A375 (cell line): ENCODE measurements at places on chromosomes 5 and 9. TPM values are rescaled to one million over a fixed set of nuclear protein-coding genes. Genes with fewer than 3 reads are reported as not detected.

TMEM171 gene
- total RNA-seq, result 3.5 and 3.7 TPM in 2 replicates

PLAC8L1 gene
- total RNA-seq, result 0.19 and 0.34 TPM in 2 replicates

ARL15 gene
- total RNA-seq, result 11.9 and 15.6 TPM in 2 replicates

PCDHGB7 gene
- 0.72 and 0.90 TPM in 2 replicates for total RNA-seq

ORM2 gene
- total RNA-seq, result not detected in 2 replicates

SNCAIP gene
- total RNA-seq, result 0.83 TPM in 1 of 2 replicates, not detected in the other

F2RL1 gene
- total RNA-seq, result 6.3 and 7.9 TPM in 2 replicates

PCDH1 gene
- 37.9 and 41.7 TPM in 2 replicates for total RNA-seq

PCDHB13 gene
- total RNA-seq, result 2.4 and 2.9 TPM in 2 replicates

PKN3 gene
- 12.7 and 14.0 TPM in 2 replicates for total RNA-seq

ZNF782 gene
- total RNA-seq, result 8.4 and 8.8 TPM in 2 replicates

GPX8 gene
- total RNA-seq, result 33.2 and 39.3 TPM in 2 replicates

CSF2 gene
- 4.1 and 9.3 TPM in 2 replicates for total RNA-seq

KCNIP1 gene
- not detected in 2 replicates for total RNA-seq

ALDH1A1 gene
- total RNA-seq, result 0.13 TPM in 1 of 2 replicates, not detected in the other

TSTD2 gene
- 17.0 and 17.4 TPM in 2 replicates for total RNA-seq

SLC25A48 gene
- not detected in 2 replicates for total RNA-seq

NXNL2 gene
- 0.49 and 0.56 TPM in 2 replicates for total RNA-seq

IFNA13 gene
- not detected in 2 replicates for total RNA-seq

FCN2 gene
- not detected in 2 replicates for total RNA-seq

CARD6 gene
- 1.2 and 1.4 TPM in 2 replicates for total RNA-seq

HSD17B3 gene
- 1.0 and 1.2 TPM in 2 replicates for total RNA-seq

TXNDC8 gene
- not detected in 2 replicates for total RNA-seq

KIAA0825 gene
- 0.45 TPM in 2 replicates for total RNA-seq

TRMT10B gene
- 3.5 and 4.3 TPM in 2 replicates for total RNA-seq

FBP2 gene
- total RNA-seq, result not detected in 2 replicates

OMD gene
- not detected in 2 replicates for total RNA-seq

LCN1 gene
- not detected in 2 replicates for total RNA-seq
